ENCODE measurements at places on chromosomes 3 and 15.

GRCh38 chr3:181302960-181303359, 313.4 kb upstream of the DNAJC19 start:
- no peak for DNase-seq

DNA sequence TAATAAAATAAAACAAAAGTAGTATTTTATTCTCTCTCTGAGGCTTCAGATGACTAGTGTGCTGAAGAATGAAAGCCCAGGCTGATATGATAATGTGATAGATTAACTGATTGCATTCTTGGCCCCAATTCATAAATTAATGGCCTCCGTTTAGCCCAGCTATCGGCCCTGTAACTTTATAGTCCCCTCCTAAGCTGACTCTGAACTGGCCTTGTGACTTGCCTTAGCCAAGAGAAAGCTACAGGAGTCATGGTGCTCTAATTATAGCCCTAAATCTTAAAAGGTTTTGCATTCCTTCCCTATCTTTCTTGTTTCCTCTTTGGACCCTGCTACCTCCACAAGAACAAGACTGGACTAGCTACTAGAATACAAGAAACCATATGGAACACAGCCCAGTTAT, 123.2 kb upstream of the EPHA3 start:
- DNase-seq: no peak

- no peak for DNase-seq
Observed at GRCh38 chr15:82851306-82851850, 42.0 kb downstream of the WHAMM start.

- DNase-seq: peak; percentile 64
Observed at GRCh38 chr15:95284933-95285421, 1045.5 kb upstream of the NR2F2 start.

DNA sequence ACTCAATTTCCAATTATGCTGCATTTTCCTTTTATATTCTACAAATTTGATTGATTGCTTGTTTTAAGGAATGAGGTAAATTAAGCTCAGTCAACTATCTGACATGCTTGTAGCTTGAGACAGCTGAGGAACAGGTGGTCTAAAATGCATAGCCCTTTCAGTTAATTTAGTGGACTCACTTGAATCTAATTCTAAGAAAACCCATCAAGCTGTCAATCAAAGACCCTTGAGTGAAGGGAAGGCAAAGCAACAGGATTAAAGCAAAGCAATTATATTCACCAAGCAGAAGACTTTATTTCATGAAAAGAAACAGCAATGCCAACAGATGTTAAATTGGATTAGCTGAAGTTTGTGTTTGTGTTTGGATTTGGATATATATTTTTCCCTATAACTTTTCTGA, 228.5 kb downstream of the ARPP21 start:
- DNase-seq: no peak

GRCh38 chr3:15331606-15332404, 581 bp downstream of the SH3BP5 start:
- no peak for DNase-seq

- DNase-seq: no peak
Observed at GRCh38 chr3:47961815-47962606, 54.2 kb downstream of the MAP4 start.

DNA sequence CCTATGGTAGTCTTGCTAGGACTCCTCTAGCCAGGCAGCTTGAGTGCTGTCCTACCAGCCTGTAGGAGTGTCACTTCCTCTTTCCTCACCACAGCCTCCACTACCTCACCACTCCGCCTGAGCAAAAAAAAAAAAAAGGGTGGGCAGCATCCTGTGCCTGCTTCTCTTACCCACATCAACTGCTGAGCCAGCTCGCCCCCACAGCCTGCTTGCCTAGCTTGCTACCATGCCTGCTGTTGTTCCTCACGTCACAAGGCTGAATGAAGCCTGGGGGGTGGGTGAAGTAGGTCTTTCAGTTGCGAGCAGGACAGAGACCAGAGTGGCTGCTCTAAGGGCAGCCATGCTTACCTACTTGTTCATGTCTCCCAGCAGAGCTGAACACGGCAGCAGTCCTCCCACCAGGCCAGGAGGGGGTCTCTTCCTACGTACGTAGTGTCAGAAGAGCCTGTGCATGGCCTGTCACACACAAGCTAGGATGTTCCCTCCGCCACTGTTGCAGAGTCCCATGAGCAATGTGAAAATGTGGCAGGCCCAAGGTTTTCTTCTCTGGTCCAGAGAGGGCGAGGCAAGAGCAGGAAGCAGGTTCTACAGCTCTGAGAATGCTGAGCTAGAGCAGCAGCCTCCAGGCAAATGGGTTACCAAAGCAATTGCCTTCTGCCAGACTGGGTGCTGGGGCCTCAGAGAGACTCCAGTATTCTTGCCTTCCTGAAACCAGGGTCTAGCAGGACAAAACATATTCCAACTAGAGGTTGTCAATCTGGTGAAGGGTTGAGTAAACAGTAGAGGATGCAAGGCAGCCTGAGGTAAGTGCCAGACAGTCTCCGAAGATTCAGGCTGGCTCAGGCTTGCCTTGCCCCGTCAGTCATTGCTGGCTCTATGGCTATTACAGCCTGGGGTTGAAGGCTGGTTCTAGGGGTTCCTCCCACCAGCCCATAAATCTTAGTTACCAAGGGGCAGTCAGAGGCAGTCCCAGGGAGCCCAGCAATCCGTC, 8.1 kb downstream of the PPM1M start:
- peak; percentile 91 for DNase-seq

- no peak for DNase-seq
Observed at GRCh38 chr3:22371607-22372291, 620.7 kb upstream of the ZNF385D start.

GRCh38 chr3:180860180-180860858, 52.2 kb upstream of the FXR1 start:
- no peak for DNase-seq

DNA sequence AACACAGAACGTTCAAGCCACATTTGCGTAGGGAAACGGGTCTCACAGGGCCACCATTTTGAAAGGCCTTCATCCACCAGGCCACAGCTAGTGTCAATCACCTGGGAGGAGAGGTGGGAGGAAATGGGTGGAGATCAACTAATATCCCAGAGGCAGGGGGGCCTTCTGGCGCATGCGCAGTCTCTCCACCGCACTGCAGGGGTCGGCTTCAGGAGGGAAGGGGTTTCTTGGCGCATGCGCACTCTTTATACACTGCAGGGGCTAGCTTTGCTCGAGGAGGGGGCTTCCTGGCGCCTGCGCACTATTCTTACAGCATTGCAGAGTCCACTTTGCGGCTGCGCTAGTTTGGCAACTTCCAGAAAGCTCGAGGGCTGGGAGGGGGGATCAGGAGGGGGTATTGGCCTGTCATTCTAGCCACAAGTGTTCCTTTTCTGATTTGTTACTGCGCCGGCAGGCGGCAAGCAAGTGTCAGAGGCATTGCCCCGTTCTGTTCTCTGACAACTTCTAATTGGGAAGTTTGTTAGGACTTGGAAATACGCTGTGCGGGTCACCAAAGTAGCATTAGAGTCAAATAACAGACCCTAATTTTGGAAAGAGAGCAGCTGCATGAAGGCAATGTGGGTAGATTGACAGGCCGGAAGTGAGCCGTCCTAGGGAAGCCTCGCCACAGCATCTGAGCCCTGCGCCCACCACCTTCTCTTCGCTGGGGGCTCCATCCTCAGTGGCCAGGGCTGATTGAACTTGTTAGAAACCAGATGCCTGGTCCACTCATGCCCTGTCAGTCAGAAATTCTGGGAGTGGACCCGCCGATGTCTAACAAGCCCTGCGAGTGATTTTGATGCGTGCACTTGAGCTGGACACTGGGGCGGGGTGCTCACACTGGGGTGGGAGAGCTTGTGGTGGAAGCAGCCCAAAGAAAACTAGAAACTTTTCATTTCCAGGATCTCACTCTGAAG, 173.5 kb upstream of the NDN start:
- no peak for DNase-seq

GRCh38 chr3:62749657-62750056, 125.6 kb downstream of the CADPS start:
- DNase-seq: no peak

- no peak for DNase-seq
Observed at GRCh38 chr15:89917442-89918101, 4.8 kb upstream of the ARPIN start.

DNA sequence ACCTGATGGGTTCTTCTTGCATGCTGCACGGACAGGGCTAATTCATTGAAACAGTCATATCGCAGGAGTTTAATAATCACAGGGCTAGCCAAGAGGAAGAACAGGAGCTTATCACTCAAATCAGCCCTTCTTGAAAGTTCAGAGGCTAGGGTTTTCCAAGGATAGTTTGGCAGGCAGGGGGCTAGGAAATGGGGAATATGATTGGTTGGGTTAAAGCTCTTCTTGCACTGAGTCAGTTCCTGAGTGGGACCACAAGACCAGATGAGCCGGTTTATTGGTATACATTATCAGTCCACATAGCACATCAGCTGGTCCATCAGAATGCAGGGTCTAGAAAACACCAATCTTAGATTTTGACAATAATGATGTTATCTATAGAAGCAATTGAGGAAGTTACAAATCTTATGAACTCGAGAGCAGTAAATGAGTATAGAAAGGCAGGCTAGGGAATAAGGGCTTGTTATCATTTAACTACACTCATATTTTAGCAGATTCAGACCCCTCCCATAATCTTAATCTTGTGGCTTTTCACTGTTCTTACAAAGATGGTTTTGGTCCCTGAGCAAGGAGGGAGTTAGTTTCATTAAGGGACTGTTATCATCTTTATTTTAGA, 58.1 kb upstream of the SLC25A36 start:
- peak; percentile 6 for DNase-seq

DNA sequence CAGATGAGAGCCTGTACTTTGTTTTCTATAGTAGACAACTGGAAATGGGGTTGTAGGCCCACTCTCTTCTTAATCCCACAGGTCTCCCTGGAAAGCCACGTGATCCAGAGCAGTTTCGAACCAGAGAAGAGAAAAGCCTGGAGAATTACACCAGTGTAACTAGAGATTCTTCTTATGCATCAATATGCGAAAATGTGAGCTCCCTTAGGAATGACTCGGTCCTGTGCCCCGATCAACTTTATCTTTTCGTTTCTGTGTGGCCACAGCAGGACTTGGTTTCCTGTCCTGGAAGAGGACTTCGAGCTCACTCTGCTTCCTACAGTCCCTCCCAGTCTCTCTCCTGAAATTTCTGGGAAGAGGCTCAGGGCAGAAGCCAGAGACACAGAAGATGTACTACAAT, 73.8 kb upstream of the TPM1 start:
- DNase-seq: no peak

Data from hematopoietic multipotent progenitor cell (in vitro differentiated cells).